GM18507 (cell line): ENCODE measurements at places on chromosomes 13 and 19.

- no peak for DNase-seq
Observed at GRCh38 chr13:25798998-25799397, 252.8 kb downstream of the SHISA2 start.

DNA sequence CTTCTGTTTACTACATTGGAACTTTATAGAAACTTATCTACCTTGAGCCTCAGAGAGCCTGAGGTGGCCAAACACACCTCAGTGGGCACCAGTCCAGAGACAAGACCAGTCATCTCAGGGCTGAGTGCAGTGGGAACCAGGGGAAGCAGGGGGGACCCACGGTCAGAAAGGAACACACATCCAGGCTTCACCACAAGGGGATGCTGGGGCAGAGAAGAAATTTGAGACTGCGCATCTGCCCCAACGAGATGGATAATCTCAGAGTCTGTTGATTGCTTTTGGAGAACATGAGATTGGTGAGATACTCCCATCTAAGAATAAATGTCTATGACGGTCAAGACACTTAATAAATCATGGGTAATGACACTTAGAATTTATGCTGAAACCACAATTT, 98.7 kb downstream of the DOCK9 start:
- DNase-seq, result no peak

GRCh38 chr19:19304186-19304965, 15.9 kb downstream of the SUGP1 start:
- DNase-seq, result no peak

GRCh38 chr13:112792511-112792910, 102.7 kb downstream of the ATP11A start:
- no peak for DNase-seq

- DNase-seq, result no peak
Observed at GRCh38 chr13:29573190-29573589, 22.3 kb downstream of the SLC7A1 start.

DNA sequence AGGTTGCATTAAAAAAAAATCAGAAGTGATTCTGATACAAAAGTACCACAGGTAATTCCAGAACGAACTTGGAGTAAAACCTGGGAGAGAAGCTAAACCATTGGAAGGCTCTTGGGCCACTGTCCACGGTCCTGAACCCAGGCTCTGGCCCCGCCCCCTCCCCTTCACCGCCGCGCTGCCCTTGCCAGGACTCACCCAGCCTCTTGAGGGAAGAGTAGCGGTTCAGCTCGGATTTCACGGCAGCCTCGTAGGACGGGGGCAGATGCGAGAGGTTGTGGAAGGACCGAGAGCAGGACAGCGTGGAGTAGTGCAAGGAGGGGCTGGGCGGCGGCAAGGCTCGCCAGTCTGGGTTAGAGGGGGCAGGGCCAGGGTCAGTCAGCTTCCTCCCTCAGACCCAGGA, 5.7 kb downstream of the SHISA7 start:
- DNase-seq, result no peak

DNA sequence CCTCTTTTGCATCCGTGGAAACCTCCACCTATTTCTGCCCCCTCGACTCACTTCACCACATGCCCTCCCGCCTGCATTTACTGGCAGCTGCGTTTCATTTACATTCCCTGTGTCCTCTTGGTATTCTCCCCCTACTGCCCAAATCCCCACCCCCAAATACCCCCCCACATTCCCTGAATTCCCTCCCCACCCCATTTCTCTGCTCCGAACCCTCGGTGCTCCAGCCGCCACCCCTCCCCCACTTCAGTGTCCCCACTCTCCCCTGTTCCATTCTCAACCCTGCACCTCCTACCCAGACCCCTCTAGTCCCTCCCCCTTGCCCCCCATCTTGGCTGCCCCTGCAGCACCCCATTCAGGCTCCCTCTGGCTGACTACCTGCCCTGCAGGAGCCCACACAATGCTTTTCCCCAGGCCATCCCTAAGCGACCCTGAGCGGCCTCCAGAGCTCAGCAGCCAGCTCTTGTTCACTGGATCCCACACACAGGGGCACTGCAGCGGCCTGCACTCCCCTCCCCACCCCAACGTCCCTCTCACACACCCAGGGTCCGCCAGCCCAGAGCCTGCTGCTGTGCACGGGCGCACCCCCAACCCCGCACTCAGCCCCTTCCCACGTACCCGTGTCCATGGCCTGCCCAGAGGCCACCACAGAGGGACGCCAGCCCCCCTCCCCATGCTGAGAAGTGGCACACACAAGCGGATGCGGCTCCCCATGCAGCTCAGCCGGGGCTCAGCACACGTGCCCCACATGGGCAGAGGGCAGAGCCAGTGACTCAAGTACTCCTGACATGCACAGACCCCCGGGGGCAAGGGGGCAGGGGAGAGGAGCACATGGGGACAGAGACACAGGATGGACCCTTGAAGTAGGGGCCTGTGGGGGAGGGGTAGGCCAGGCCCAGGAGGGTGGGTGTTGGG, 26.3 kb downstream of the SHANK1 start:
- no peak for DNase-seq

DNA sequence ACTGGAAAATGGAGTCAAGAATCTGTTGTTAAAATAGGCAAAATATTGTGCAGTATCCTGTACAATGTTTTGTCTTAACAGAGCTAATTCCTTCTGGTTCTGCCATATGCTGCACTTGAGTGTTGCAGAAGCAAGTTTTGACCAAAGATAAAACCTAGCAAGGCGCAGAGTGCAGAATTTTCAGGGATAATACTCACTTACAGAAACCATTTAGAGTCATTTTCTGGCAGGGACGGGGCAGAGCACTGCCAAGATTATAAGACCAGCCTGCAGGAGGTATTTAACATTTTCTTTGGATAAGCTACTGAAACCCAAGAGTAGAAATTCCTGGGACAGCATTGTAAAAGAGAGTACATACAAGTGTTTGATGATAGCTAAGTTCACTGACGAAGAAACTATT, 159.5 kb upstream of the EDNRB start:
- no peak for DNase-seq

- DNase-seq, result no peak
Observed at GRCh38 chr19:31693131-31693932, 344.1 kb upstream of the TSHZ3 start.

DNA sequence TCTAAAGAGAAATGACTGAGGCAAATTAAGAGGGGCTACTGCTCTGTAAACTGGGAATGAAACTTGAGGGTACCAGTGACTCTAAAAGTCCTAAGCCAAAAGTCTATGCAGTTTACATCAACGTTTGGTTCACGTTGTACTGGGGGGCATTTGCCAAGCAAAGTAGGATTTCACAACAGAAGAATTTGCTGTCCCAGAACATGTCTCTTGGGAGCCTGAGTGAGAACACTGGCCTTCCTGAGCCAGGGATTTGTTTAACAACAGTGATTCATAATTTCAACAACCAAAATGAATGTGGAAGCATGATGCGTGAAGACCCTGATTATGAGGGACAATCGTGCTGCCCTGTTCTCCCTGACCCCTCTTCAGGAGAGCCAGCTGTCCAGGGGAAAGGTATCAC, 178.0 kb downstream of the OXGR1 start:
- DNase-seq, result no peak

- no peak for DNase-seq
Observed at GRCh38 chr13:103926118-103926517, 859.9 kb upstream of the SLC10A2 start.

GRCh38 chr13:46963904-46964303, 67.1 kb upstream of the HTR2A start:
- DNase-seq, result no peak

DNA sequence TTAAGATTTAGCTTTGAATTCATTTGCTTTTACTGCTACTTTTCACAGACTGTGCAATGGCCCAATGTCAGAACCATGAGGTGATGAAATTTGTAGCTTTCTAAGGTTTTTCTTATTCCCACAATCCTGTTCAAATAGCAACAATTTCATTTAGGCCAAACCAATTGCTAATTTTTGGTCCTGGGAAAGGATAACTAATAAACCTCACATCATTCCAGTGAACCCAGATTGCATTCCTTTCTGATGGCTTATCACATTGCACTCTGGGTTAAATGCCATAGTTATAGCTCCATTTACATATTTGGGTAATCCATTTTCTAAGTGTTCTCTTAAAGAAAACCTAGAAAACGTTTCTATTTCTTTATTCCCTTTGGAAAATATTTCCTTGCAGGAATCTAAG, 22.9 kb upstream of the POMP start:
- no peak for DNase-seq

DNA sequence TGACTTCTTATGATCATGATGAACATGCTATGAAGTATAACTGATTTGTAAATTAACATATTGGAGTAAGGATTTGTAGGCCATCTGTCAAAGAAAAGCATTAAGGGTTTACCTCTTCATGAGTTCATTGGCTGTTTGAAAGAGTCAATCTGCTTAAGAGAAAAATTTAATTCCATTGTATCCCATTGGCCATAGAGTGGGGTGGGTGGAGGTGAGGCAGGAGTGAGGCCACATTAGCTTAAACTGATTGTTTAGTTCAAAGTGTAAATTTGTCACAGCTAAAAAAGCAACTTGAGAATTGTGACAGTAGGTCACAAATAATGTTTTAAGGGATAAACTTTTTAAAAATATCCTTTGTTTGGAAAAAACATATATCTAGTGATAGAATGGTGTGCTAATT, 11.4 kb downstream of the GPR180 start:
- DNase-seq, result no peak

DNA sequence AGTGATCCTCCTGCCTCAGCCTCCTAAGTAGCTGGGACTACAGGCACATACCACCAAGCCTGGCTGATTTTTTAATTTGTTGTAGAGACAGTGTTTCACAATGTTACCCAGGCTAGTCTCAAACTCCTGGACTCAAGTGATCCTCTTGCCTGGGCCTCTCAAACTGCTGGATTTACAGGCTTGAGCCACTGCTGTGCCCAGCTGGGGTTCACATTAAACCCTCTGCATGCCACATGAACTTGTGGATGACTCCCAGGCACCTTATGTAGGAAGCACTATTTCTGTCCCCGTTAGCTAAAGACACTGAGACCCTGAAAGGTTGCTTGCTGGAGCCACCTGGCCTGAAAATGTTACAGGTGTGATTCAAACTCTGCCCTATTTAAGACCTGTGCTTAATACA, 10.5 kb downstream of the MYH14 start:
- no peak for DNase-seq

DNA sequence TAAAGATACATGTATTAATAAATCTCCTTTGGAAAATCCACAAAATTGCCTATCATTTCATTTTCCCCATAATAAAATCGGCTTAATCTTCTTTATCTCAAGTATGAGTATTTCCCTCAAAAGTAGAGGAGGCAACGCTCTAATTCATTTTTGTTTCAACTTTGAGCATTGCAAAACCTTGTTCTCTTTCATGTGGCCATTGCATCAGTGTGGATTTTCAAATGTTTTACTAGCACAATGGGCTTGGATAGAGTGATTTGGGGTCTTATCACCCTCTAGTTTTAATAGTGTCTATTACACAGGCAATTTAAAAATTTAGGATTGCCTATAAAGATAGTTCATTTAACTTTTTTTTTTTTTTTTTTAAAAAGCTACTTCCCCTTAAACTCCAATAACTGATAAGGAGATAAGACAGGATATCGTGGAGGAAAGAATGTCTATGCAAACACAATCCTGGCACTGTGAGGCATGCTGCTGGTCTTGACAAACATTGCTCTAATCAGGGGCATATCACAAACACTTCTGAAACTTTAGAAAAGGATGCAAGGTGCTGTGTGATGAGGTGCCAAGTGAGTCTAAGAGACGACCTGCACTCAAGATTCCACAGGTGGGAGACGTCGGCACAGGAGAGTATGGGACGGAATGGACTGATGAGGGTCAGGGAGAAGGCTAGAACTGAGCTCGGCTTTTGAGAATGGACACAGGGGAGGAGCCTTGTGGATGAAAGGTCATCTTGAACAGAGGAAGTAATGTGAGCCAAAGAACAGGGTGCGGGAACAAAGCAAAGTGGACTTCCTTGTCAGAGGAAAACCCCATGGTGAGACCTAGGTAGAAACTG, 199.7 kb downstream of the IRS2 start:
- DNase-seq, result no peak

DNA sequence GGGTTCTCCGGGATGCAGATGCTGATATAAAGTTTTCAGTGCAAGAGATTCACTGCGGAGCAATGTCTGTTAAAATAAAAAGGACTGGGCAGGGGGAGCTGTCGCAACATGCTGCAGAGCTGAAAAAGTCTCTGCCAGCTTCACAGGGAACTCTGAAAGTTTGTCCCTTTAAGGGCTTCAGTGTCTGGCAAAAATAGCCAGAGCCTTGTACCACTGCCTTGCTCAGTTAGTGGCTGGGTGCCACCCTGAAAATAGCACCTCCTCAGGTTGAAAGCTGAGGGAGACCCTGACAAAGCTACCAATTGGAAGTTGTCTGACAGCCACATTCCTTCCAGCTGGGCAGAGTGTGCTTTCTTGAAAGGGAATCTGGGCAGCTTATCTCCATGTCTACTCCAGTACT, 3.0 kb upstream of the NDFIP2 start:
- no peak for DNase-seq

DNA sequence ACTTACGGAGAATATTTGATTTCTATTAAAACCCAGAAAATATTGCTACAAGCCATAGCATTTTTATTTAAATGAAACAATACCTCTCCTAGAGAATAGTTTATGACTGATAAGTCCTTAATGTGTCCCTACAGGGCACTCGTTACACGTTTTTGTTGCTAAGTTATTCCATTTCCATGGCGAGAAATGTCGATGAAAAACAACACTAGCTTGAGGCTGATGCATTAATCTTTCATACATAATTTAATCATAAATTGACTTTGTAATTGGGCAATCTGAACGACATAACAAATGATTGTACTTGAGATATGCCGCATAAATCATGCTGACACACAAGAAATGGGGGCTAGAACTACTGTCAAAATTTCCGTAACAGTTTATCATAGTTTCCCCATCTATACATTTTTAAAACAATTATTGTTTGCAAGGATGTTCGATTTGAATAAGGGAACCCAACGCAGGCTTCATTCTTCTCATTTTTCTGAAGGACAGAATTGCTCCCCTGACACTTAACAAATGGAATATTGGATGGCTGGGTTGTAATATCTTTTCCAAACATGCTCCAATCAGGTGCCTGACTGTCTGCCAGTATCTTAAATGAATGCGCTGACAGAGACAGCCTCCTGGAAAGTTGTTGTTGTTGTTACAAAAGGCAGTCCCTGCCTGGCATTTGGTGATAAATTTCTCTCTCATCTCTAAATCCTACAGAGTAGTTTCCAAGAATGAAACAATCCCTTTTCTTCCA, 61.9 kb downstream of the FLT1 start:
- no peak for DNase-seq

GRCh38 chr19:36573895-36574720, 1.0 kb upstream of the ZNF529 start:
- DNase-seq, result no peak

GRCh38 chr19:1046836-1047695, 7.2 kb downstream of the ABCA7 start:
- DNase-seq, result no peak

DNA sequence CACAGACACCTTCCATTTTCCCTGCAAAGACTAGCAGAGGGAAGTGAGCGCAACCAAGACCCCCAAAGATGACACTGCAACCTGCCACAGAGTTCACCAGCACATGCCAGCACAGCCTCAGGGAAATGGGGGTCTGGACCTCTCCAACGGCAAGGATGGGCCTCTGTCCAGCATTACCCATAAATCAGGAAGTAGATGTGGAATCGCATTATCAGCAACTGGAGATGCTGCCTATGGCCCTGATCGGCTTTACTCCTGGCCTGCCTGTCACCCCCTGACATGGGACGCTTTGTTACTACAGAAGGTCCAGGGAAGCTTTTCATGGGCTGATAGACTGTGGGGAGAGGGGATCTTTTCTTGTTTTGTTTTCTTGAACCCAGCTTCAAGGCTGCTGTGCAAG, 41.4 kb upstream of the POU2F2 start:
- no peak for DNase-seq

- no peak for DNase-seq
Observed at GRCh38 chr19:40807147-40808020, 8.4 kb downstream of the EGLN2 start.

- DNase-seq, result no peak
Observed at GRCh38 chr13:75764251-75764925, 128.3 kb downstream of the LMO7 start.
